Activated effector memory CD4-positive, alpha-beta T cell treated with Interleukin-2 at 50 U/mL for 16 hours (primary cell): ENCODE measurements at places on chromosomes 16 and 17.

DNA sequence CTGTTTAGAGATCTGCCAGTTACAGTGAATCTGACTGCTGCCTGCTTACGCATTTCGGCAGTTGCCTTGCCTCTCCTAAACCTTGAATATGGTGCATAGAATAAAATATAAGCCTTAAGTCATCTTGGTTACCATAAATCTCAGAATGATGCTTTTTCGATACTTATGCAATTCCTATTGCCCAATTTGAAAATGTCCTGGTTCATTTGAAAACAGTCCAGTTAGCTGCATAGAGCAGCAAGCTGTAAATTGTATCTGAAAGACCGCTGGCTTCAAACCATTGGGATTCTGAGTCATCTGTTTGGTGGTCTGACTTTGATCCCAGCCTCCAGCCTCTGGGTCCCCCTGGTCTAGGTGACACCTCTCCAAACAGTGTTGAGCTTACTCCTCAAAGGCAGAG is 2.7 kb upstream of the PRKCA start:
- no peak for DNase-seq

GRCh38 chr17:73511719-73512115 is 132.5 kb downstream of the SDK2 start:
- no peak for DNase-seq

DNA sequence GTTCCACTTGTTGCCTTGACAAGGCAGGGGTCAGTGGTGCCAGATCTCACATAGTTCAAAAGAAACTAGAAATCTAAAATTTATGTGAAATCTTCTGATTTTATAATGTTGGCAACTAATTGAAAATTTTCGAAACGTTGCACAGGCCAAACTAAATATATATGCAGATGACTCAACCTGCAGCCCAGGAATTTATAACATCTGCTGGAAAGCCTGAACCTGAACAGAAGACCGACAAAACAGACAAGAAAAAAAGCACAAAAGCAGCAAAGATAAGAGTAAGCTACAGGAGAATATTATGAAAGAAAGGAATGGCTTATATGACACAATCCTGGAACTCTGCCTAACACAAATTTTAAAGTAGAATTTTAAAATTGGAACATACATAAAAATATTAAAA is 207.6 kb downstream of the CEP112 start:
- no peak for DNase-seq

GRCh38 chr16:10972108-10972818 is 27.9 kb downstream of the CLEC16A start:
- no peak for DNase-seq

- DNase-seq, result no peak
These were observed 72.3 kb upstream of the CCL1 start for GRCh38 chr17:34435182-34435928.

- DNase-seq, result no peak
These were observed 702 bp upstream of the WNT3 start for GRCh38 chr17:46818929-46819859.

- DNase-seq, result no peak
These were observed 399.2 kb downstream of the SLC39A11 start for GRCh38 chr17:72693151-72693878.
